Stimulated activated CD4-positive, alpha-beta T cell treated with anti-CD3 and anti-CD28 coated beads, Interleukin-2, amount 100 ng/mL, for 24 hours (primary cell): ENCODE measurements at places on chromosomes 11 and 22.

GRCh38 chr11:13183094-13183825, 94.3 kb upstream of the BMAL1 start:
- DNase-seq, result no peak

GRCh38 chr11:102422817-102423712, 29.5 kb downstream of the TMEM123 start:
- no peak for DNase-seq

- DNase-seq, result no peak
Observed at GRCh38 chr11:11370255-11370961, 17.4 kb upstream of the CSNK2A3 start.

- DNase-seq, result no peak
Observed at GRCh38 chr11:79414644-79415317, 26.0 kb downstream of the TENM4 start.

GRCh38 chr11:91947215-91947820, 277.3 kb upstream of the FAT3 start:
- no peak for DNase-seq

GRCh38 chr11:10674911-10675440, 18.6 kb downstream of the IRAG1 start:
- no peak for DNase-seq

GRCh38 chr11:120208777-120209176, 2.1 kb upstream of the OAF start:
- DNase-seq, result no peak

DNA sequence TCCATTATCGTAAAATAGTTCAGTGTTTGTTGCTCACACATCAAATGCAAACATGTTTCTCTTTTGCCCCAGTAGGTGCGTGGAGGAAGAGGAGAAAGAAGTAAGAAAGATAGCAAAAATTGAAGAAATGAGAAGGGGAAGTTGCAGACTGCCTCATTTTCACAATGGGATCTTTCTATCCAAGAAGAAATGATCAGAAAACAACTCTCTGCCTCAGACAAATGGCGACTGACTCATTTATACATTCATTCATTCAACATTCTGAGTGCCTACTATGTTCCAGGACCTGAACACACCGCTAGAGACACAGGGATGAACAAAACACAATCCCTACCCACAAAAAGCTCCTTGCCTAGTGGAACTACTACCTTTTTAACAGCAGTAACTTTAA, 367 bp downstream of the HPS5 start:
- DNase-seq, result no peak

DNA sequence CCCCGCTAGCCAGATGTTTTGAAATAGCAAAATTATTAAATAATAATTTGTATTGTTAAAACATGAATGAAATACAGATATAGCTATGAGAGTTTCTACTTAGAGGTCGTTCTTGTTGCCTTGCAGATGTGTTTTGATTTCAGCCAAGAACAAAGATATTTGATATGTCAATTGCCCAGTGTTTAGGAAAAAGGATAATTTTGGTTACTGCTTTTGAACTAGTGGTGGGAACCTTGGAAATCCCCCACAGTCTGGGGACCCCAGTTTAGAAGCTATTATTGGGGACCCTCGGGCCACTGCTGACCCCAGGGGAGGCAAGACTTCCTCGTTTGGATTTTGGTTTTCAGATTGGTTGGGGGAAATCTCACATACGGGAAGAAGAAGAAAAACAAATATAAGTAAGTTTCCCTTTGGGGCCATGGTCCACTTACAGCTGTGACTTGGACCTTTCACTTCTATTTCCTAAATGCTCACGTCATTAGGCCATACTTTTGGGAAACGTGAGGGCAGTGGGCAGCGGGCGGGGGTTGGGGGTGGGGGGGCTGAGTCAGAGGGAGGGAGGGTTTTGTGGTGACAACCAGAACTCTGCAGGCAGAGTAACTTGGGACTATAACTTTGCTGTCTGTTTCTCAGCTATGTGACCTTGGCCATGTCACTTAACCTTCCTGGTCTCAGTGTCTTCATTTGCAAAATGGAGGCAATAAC, 37.0 kb downstream of the LDLRAD3 start:
- no peak for DNase-seq

DNA sequence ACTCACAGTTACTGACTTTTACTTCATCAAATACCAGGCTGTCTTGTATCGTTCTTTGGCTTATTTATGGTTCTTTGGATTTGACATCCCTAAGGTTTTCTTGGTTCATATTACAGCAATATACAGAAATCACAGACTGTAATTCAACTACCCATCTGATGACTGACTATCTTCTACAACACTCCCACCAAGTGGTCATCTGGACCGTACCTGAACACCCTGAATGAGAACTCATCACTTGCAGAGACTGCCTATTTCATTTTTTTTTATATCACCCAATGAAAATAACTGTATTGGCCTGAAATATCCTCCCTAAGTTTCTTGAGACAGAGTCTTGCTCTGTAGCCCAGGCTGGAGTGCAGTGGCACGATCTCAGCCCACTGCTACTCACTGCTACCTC, 9.5 kb upstream of the UPB1 start:
- DNase-seq, result no peak

- no peak for DNase-seq
Observed at GRCh38 chr22:26162926-26163325, 6.3 kb upstream of the SEZ6L start.

DNA sequence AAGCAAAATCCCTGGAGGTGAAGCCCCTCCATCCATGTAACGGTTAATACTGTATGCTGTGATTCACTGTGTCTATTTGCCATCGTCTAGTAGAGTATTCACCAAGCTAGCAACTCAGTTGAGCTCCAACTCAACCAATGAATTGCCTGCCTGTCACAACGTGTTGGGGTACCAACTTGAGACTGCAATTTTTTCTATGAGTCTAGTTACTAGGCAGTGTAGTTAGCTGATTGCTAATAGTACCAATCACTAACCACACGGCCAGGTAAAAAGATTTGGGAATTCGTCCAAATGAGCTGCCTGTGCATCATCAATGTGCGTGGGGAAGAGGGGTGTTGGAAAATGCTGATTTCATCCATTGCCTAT, 1.0 kb upstream of the BTG4 start:
- DNase-seq, result no peak

- peak; percentile 25 for DNase-seq
Observed at GRCh38 chr22:39524089-39524752, 3.9 kb downstream of the ATF4 start.

GRCh38 chr11:86062719-86063118, 6.2 kb downstream of the PICALM start:
- DNase-seq, result no peak

GRCh38 chr22:41544671-41545476, 604 bp upstream of the POLR3H start:
- DNase-seq, result no peak

- no peak for DNase-seq
Observed at GRCh38 chr11:57157624-57158023, 24.1 kb upstream of the LRRC55 start.
